ENCODE measurements at places on chromosomes 7 and 10.

DNA sequence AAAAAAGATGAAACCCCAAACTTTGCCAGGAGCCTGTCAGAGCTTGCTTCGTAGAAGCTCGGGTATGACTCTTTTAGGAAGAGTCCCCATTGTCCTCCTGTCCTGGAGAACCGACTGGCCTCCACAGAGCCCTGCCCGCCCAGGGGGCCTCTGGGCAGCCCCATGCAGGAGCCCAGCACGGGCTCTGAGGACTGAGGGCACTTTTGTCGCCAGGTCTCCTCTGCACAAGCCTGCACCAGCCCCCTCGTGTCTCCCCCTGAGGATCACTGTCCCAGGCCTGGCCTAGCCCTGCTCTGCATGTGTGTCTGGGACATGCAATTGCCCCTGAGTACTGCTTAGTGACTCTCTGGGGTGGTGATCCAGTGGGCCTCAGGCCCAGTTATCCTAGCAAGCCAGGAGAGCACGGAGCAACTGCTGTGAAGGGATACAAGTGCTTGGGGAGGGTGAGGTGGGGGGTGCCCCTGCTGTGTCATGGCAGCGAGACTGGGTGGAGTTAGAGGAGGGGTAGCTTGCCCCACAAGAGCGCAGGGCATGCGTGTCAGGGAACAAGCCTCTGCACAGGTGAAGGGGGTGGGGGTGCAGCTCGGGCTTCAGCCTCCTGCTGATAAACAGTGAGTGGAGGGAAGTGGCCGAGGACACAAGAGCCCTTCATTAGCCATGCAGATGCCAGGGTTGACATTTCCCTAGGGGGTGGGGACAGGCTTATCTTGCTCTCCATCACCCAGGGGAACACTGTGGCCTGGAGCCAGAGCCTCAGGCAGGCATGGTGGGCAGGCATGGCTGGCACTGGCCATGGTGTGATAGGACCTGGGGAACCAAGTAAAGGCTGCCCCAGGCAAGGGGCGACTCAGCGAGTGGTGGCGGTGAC lies 143.4 kb downstream of the C10orf105 start:
- DNase-seq, result no peak

GRCh38 chr10:97889461-97890265 lies 40.0 kb downstream of the GOLGA7B start:
- DNase-seq, result no peak

DNA sequence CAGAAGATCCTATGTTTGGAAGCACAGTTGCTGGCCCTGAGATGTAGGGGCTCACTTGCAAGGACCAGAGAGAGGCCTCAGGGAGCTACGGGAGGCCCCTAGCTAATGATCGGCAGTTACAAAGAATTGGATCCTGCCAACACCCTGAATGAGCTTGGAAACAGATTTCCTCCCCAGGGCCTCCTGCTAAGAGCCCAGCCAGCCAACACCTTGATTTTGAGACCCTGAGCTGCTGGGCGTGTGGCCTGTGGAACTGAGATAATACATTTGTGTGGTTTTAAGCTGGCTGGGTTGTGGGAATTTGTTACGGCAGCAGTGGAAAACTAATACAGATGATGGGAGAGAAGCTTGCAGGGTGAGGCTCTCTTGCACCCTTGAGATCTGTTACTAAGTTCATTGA lies 3.9 kb downstream of the DOCK1 start:
- no peak for DNase-seq

- DNase-seq, result no peak
These were observed 17.8 kb downstream of the CAV1 start for GRCh38 chr7:116542618-116543017.

DNA sequence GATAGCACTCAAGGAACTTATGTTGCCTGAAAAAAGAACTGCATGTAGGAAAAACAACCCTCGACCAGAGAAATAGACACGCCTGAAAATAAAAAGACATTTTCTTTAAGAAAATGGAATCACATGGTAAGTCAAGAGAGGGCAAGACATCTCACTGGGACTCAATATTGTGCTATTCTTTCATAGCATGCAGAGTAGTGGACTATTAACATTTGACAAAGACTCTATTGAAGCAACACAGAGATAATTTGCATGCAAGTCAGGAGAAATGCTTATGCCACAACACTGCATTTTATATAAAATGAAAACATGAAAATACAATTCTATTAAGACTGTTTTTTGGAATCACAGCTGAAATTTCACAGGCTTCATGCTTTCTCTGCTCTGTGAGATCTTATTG lies 77.9 kb upstream of the RHOBTB1 start:
- DNase-seq, result no peak

GRCh38 chr7:27112955-27113949 lies 10.8 kb upstream of the HOXA2 start:
- no peak for DNase-seq

DNA sequence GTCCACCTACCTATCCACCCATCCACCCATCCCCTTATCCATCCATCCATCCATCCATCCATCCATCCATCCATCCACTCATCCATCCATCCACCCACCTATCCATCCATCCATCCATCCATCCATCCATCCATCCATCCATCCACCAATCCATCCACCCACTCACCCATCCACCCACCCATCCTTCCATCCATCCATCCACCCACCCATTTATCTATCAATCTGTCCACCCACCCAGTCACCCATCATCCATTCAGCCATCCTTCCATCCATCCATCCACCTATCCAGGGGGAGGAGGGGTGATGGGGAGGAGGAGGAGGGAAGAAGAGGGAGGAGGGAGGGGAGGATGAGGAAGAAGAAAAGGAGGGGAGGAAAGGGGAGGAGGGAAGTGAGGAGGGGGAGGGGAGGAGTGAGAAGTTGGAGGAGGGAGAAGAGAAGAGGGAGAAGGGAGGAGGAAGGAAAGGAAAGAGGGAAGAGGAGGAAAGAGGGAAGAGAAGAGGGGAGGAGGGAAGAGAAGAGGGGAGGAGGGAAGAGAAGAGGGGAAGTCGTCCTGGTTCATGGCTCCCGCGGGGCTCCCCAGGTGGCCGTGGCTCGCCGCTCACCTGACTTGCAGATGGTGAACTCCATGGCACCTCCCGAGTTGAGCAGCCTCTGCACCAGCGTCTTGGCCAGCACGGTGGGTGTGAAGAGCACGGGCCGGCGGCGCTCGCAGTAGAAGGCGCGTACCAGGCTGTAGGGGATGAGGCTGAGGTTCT lies 68.8 kb upstream of the GNA12 start:
- DNase-seq, result no peak

- no peak for DNase-seq
These were observed 272.7 kb downstream of the RPS24 start for GRCh38 chr10:78306358-78306757.

DNA sequence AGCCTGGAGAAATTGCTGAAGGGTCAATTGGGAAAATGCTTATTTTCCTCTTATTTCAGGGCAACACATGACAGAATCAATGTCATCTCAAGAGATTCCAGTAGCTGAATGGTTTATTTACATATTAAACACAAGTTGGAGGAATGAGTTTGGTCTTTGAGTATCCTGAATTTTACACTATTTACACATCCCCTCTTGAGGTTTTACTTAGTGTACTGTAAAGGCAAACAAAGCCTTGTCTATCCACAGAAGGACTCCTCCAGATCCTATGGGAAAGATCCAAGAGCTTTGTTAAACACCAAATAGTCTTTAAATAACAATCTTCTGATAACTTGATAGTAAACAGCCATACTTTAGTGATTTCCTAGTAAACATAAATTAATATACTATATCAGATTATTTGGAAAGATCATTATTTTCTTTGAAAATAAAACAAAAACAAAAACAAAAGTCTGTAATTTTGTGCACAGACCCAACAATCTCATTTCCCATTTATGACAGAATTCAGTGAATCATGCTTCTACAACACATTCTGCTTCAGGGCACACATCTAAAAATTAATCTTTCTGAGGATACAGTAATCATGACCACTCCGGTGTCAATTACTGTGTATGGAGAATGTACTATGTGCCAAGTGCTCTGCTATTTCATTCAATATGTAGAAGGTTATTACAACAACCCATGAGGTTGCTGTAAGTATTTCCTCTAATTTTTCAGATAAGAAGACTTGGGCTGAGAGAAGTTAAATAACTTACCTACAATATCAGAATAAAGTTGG lies 575.0 kb upstream of the LRRTM3 start:
- DNase-seq, result no peak

- no peak for DNase-seq
These were observed 350.8 kb downstream of the PLXNA4 start for GRCh38 chr7:132225216-132226030.

DNA sequence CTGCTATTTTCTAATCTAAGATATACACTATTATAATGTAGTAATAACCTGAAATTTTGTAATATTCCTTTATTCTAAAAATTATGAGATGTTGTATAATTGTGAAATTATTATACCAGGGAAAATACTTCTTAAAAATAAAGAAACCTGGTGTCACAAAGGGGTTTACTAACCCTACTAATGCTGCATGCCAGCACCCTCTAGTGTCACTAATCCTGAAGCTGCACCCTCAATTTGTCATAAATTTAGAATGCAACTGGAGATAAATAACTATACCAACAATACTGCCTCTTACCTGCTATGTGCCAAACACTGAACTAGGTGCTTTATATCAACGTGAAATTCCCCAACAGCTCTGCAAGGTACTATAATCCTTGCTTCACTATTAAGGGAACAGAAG lies 30.8 kb downstream of the TM9SF3 start:
- DNase-seq, result no peak

- DNase-seq, result no peak
These were observed 23.7 kb downstream of the FIGNL1 start for GRCh38 chr7:50426280-50427045.

GRCh38 chr10:10605551-10606081 lies 412.1 kb upstream of the CELF2 start:
- no peak for DNase-seq

GRCh38 chr7:80230327-80230726 lies 95.7 kb downstream of the GNAI1 start:
- DNase-seq, result no peak

DNA sequence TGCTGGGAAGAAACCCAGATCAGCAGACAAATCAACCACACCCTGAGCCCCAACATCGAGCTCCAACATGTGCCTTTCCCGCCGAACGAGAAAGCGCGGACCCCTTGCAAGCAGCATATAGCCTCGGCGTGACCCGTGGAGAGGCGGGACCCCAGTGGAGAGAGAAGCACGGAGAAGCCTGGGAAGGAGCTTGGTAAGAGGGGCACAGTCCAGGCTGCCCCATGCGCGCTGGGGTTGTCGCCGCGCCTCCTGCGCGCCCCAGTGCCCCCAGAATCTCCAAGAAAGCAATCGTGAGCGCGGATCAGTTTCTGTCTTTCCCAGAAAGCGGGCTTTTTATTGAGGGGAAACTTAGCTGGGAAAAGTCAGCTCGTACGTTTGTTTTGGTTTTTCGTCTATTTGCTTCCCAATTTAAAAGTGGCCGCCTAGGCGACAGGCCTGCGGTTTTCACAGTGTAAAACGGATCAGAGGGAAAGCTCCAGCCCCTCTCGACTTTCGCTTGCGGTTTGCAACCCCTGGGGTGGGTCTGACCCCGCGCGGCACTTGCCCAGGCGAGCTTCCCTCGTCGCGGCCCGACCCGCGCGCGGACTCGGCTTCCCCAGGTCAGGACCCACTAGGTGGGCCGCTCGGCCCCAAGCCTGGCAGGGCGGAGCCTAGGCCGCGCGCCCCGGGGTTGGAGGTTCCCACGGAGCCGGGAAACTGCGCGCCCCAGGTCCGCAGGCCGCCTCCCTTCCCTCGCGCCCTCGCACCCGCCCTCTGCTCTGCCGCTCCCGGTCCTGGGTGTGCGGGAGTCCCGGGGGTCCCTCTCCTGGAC lies 31.1 kb downstream of the SKIDA1 start:
- DNase-seq, result peak; percentile 58

GRCh38 chr10:77455561-77455960 lies 182.0 kb downstream of the KCNMA1 start:
- DNase-seq, result no peak
